ENCODE measurements at places on chromosomes 3 and 15.

DNA sequence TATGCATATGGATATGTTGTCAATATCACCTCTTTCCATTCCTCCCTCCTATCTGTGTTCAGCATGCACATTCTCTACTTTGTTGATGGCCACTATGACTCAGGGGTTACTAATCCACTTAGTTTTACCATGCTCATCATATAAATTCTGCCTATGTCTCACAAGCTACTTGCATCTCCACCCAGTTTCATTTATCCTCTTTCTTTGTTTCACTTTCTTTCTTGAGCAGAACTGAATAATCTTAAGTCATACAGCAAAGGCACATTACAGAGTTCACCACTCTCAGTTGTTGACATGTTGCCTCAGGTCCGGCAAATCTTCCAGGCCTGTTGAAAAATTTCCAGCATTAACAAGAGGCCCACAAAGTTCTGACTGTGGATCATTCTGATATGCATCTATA, 71.5 kb downstream of the SSR3 start:
- DNase-seq = no peak

GRCh38 chr15:64095795-64096667, at the start of gene SNX1:
TSS of gene SNX1 (plus strand) at chr15:64095982. CDS start at chr15:64096014, 32 bp downstream.
- DNase-seq = peak; percentile 93

GRCh38 chr3:29057326-29057725, 223.5 kb upstream of the RBMS3 start:
- DNase-seq = no peak

DNA sequence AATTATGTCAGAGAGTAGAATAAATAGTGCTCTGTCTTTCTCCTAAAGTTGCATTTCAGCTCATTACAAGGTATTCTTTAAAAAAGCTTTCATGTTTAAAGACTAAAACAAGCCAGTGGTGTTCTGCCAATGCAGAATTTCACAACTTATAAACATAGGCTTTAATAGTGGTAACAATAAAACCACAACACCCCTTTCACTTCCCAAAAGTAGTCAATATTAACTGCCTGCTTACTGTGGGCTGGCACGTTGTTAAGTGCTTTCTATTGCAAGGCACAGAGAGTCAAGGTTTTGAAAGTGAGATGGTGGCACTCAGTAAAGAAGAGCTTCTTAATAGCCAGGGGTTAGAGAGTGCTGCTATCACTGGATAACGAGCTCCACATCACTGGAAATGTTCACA, 8.4 kb upstream of the RTP1 start:
- DNase-seq = no peak

GRCh38 chr3:30578986-30579579, 27.3 kb upstream of the TGFBR2 start:
- DNase-seq = no peak

DNA sequence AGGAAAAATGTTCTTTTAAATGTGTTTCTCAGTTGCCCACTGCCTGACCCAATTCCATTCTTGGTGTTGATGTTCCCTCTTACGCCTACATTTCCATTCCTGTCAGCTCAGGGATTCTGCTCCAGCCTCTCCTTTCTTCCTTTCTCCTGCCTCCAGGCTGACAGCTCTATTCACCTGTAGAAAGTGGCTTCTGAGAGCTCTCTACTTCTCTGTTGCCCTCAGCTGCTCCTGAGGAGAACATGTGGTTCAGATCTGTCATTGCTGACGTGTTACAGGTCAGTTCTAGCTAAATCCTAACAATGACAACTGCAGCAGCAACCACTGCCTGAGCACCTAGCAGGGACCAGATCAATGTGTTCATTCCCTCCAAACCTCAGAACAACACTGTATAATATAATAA, 144.9 kb upstream of the PLAAT1 start:
- no peak for DNase-seq

GRCh38 chr15:55694652-55695150, 48.3 kb downstream of the PRTG start:
- no peak for DNase-seq

DNA sequence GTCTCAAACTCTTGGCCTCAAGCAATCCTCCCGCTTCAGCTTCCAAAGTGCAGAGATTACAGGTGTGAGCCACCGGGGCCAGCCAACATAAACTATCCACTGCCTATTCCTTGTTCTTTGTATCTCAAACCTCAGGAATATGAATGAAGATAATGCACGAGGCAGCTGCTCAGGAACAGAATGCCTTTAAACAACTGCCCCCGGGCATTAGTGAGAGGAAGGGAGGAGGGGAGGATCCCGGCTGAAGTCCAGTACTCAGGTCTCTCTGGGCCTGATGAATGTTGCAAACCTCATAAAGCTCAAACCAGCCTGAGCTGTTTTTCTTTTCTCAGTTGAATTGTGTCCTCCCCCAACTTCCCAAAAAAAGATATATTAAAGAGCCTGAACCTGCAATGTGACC, 26.9 kb upstream of the MTMR14 start:
- DNase-seq = no peak

DNA sequence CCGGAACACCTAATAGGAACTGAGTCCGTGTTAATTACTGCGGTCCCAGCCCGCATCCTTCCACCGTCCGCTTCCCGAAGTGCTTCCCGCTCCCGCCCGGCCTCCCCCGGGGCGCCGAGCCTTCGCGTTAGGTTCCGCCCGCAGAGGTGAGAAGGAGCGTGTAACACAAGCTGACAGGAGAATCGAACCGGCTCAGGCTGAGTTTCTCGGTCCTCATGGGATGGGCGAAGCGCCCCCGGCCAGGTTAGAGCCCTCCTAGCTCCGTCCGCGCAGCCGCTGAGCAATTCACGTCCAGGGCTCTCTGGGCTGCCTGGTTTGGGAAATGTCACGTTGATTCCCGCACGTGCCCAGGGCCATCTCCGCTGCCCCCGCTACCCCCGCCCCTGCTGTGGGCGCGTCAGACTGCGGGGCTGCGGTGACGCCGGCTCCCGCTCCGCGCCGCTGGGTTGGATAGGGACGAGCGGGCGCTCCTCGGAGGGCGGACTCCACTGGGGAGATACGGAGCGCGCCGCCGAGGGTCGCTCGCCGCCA, 954 bp downstream of the CLDN11 start:
- no peak for DNase-seq

DNA sequence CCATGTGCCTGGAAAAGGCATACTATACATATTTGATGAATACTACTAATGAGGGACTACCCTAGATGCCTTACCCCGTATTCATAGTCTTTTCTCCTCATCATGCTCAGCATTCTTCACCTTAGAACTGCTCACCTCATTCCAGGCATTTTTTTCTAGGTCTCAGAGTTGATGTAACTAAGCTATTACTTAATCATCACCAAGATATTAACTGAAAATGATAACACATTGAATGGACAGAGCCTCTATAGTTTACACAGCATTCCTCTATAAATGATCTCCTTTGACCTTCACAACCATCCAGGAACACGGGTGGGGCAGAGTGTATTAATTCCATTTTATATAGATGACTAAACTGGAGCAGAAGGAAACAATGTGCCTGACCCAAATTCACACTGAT, 174.1 kb upstream of the DPH6 start:
- DNase-seq = no peak

DNA sequence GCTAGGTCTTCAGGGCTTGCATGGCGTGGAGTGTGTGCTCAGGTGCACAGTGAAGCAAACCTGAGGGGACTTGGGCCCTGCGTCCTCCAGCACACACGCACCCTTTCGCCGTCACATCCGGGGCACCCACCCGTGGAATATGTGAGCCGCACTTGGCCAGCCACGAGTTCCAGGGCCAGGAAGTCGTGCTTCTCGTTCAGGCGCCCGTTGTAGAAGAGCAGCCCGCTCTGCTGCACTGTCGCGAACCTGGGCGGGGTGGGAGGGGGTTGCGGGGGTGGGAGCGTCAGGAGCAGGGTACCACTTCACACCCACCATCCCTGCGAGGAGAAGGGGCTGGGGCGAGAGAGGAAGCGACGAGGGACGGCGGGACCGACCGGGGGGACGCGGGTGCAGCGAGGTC, 7.1 kb downstream of the CELSR3 start:
- DNase-seq = no peak

DNA sequence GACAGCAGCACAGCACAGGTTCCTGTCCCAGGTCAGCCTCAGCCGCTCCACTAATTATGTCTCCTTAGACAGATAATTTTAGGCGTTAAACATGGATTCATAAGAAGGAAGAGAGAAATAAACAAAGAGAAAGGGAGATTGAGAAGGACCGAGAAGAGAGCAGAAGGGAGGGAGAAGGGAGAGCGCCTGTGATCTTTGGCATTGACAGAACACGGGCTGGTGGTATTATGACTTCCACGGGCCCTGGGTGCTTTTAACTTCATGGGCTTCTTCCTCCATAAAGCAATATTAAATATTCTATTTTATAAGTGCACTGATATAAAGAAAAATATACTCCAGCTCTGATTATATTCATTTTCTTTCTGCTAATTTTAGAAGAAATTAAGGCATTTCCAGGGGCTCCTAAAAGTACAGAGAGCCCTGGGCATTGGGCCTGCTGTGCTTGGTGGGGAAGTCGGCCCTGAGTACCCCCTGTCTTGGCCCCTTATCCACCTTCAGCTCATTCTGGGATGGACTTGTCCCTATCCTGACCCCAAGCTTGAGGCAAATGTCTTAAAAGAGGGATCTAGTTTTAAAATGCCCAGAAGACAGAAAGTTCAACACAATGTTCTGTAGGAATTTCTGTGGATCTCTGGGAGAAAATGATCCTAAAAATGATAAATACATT, 135.3 kb downstream of the MEX3B start:
- no peak for DNase-seq
